ACHN (cell line): ENCODE measurements at places on chromosomes 6 and 20.

GRCh38 chr20:51184289-51184688 is 161.4 kb upstream of the KCNG1 start:
- DNase-seq: no peak

DNA sequence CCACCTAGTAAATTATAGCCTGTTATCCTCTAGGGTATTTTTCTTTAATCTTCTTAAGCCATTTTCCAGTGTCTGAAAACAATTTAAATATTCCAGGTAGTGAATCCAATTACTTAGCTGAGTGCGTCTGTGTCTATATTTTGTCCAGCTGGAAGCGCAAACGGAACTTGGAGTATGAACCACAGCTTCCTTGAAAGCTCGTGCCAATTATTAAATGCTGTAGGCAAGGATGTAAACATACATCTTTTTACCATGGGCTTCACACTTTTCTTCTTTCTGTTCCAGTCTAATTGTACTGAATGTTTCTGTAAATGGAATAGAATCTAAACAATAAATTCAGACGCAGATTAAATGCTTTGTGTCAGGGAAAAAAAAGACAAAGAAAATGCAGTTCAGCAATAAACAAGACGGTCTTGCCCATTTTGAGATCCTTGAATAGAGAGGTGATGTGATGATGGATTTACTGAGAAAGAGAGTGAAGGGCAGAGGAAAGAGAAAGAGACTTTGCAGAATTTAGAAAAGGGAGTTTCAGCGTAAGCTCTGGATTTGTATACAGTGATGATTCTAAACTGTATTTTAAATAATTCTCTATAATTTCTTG is 1.9 kb downstream of the PLCB1 start:
- DNase-seq: no peak

GRCh38 chr6:43129434-43130194 is 41.5 kb upstream of the SRF start:
- DNase-seq: peak; percentile 41

- DNase-seq: no peak
These were observed 167.0 kb downstream of the AIG1 start for GRCh38 chr6:143227675-143228074.

DNA sequence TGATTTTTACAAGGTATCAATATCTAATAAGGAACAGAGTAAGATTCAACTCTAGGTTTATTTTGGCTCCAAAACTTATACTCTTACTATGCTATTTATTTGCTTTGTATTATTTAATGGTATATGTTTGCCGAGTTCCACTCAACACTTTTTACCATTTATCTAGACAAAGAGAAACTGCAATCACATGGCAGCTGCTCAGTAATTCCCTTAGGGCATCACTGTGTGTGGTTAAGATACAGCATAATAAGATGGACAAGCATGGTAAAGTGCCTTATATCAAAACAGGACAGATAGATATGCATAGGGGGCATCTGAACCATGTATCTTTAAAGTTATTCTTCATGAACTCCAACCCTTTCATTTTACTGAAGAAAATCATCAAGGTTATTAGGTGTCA is 483.0 kb upstream of the ID4 start:
- DNase-seq: no peak

GRCh38 chr6:31037169-31037568 is 26.9 kb downstream of the MUC22 start:
- no peak for DNase-seq

DNA sequence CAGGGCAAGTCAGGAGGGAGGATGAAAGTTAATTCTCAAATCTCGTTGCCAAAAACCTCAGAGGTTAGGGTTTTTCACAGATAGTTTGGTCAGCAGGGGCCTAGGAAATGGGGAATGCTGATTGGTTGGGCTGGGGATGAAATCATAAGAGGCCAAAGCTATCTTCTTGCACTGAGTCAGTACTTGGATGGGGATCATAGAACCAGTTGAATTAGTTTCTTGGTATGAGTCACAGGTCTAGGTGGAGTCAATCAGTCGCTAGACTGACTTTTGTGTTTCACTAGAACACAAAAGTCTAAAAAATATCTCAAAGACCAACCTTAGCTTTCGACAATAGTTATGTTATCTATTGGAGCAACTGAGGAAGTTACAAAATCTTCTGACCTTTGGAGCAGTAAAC is 368.5 kb downstream of the TBC1D32 start:
- DNase-seq: no peak

DNA sequence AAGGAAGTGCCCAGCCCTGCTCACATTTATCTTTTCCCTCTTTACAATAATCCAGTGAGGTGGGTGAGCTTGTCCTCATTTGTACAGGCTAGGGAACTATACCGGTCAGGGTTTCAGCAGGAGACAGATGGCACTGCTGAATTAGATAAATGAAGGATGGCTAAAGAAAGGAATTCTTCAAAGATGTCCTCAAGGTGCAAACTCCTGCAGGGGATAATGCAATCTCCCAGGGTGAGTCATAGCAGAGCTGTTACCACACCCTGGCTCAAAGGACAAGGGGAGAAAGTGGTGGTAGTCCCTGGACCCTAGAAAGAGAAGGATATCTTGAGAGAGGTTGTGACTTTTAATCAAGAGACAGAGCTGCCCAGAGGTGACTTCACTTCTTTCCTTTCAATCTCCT is 66.7 kb downstream of the RFPL4B start:
- DNase-seq: no peak

DNA sequence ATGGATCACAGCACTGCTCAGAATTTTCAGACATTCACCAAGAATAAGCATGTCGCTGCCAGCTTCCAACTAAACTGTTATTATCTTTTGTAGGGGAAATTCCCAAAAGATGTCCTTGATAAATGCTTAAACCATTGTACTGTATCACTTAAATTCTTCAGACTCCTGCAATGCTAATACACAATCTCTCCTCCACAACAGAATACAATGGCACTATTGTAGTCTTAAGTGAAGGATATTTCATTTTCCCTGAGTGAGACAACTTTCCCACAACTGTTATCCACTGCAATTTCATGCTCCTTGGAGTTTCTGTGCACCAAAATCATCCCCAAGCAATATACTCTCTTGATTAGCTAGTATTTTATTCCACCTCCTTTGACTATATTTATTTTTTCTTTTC is 189.7 kb downstream of the COL9A1 start:
- no peak for DNase-seq

DNA sequence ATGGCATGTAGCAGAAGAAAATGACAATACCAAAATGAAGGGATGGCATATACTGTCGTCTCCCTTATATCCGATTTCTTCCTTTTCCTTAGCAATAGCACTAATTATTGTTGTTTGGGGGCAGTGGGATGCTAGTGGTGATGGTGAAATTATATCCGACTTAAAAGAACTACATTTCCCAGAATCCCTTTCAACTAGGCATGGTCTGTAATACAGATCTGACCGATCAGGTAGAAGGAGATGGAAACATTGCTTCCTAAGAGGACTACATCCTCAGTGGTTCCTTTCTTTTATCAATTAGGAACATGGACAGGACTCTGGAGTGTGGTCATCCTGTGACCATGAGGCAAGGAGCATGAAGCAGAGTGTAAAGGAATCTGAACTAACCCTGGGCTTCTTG is 532.6 kb downstream of the CBLN4 start:
- DNase-seq: no peak

DNA sequence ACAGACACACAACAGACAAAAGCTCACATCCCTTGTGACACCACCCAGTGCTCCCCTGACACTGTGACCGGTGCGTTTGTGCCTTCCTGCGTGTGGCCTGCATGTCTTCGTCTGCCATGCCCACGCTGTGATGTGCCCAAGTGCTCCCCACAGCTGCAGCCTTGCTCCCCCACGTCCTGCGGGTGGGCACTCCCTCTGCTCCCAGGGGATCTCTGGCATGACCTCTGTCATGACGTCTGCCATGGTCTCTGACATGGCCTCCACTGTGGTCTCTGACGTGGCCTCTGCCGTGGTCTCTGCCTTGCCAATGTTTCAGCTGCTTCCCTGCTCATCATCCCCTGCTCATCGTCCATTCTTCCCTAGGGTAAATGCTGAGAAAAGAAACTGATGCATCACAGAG is 200.9 kb downstream of the DLL1 start:
- no peak for DNase-seq

DNA sequence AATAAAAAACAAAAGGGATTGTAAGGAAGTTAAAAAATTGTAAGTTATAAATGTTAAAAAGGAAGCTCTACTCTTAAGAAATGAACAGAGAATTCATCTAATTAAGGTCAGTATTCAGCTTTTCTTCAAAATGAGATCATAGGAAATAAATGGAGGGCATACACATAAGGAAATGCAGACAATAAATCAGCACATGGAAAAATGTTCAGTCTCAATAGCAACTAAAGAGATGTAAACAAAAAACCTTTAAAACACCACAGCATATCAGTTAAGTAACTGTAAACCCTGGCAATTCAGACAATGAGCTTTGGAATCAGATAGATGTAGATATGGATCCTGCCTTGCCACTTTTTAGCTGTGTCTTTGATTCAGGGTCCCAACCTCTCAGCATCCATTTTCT is 24.0 kb upstream of the CLIC5 start:
- no peak for DNase-seq

GRCh38 chr6:34466242-34467185 is 638 bp downstream of the PACSIN1 start:
- no peak for DNase-seq

GRCh38 chr20:36794116-36794474 is 20.5 kb upstream of the DSN1 start:
- DNase-seq: no peak

- no peak for DNase-seq
These were observed 110.1 kb upstream of the JAG1 start for GRCh38 chr20:10783707-10784553.

GRCh38 chr6:138331444-138331843 is 46.3 kb upstream of the SMIM28 start:
- DNase-seq: no peak

DNA sequence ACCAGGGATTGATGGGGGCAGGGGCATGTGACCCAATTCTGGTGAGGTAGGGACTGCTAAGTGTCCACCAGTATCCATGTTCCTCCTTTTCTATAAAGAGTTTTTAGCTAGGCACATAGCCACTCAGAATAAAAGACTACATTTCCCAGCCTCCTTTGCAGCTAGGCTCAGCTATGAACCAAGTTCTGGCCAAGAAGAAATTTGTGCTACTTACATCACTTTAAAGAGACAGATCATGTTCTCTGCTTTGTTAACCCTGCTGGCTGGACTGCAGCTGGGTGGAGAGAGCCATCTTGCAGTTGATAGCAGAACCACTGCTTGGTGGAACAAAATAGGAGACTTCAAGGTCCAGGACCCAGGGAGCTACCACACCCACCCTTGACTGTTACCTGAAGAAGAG is 5.3 kb upstream of the CCM2L start:
- peak; percentile 34 for DNase-seq

DNA sequence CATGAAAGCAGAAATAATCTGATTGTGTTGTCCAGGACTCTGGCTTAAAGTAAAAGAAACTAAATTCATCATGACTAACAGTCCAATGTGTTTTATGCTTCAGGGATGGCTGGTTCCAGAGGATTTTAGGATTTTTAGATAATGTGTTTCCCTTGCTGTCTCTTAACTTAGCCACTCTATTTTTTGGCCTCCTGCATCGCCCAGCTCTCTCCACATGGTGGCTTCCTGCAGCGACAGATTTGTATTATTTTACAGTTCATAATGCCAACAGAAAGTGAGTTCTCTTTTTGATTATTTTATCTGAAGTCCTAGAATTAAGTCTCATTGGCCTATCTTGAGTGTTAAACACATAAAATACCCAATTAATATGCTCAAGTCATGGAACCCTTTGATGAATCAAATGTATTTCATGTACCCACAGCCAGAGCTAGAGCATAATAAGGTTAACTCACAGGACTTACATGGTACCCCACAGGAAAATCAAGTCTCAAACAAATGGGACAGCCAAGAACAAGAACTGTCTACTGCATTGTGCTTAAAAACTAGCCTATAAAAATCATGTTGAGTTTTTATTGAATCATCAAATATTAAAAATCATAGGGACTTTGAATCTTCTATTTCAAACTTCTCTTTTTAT is 582.5 kb downstream of the DOK5 start:
- DNase-seq: peak; percentile 1

GRCh38 chr20:43846516-43846905 is 68.1 kb upstream of the TOX2 start:
- no peak for DNase-seq

DNA sequence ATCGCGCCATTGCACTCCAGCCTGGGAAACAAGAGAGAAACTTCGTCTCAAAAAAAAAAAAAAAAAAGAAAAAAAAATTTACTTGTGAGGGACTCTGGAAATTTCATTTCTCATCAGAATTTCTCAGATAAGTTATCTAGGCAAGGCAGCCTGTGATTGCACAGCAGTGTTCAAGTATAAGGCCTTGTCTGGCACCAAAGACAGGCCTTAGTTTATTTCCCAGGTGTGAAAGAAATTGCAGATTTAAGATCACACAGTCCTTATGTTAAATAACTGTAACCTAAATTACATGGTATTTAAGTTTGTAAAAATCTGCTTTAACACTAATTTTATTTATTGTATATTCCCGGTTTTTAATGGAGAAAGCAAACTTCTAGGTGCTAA is 34.8 kb downstream of the HFE start:
- DNase-seq: no peak

- no peak for DNase-seq
These were observed 24.7 kb downstream of the ZSCAN31 start for GRCh38 chr6:28311139-28311823.

DNA sequence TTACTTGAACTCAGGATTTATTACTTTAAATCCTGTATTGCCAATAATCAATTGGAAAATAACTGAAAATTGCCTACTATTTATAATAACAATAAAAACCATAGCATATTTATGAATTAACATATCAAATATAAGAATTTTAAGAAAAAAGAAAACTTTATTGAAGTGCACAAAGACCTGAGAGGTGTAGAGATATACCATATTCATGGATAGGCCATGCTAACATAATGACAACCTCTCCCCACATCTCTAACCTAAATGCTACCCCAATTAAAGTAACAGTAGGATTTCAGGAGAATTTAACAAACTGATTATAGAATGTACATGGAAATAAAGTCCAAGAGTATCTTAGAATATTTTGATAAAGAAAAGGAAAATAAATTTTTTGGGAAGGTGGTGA is 5.1 kb upstream of the HLA-DMB start:
- no peak for DNase-seq

DNA sequence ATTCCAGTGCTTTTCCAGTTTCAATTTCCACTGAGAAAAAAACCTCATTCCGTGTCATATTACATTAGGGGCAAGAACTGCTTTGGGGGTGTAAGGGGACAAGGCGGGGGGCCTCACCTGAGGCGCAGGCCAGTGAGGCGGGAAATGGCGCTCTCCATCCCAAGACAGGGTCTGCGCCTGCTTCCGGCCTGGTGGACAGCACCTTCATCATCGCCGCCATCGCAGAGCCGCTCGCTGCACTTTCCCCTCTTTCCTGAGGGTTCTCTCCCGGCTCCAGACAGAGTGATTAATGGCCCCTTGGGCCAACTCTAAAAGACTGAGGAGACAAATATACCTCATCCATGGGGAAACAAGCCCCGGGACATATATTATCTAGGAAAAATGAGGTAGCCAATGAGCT is 270.0 kb upstream of the SOX4 start:
- no peak for DNase-seq

GRCh38 chr6:158909938-158910337 is 90.1 kb downstream of the RSPH3 start:
- DNase-seq: no peak

GRCh38 chr6:157428427-157429202 is 47.6 kb downstream of the ZDHHC14 start:
- DNase-seq: peak; percentile 43
